ENCODE measurements at places on chromosomes 12 and 14.

DNA sequence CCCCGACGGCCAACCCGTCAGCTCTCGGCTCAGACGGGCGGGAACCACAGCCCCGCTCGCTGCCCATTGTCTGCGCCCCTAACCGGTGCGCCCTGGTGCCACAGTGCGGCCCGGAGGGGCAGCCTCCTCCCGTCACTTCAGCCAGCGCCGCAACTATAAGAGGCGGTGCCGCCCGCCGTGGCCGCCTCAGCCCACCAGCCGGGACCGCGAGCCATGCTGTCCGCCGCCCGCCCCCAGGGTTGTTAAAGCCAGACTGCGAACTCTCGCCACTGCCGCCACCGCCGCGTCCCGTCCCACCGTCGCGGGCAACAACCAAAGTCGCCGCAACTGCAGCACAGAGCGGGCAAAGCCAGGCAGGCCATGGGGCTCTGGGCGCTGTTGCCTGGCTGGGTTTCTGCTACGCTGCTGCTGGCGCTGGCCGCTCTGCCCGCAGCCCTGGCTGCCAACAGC lies at the start of gene WNT1:
Gene WNT1 (plus strand): TSS at position 32 of the 450 bp plus-strand sequence. CDS start 329 bp downstream, at position 361.
- DNase-seq, result no peak

GRCh38 chr14:41986083-41986645 lies 379.5 kb downstream of the LRFN5 start:
- DNase-seq, result no peak

- DNase-seq, result no peak
Measured at GRCh38 chr12:95859344-95859816, 628 bp downstream of the SNRPF start.

GRCh38 chr12:106945261-106945851 lies 10.4 kb upstream of the TMEM263 start:
- no peak for DNase-seq

- peak; percentile 88 for DNase-seq
Measured at GRCh38 chr14:56579345-56580220, at the start of gene TMEM260. Gene TMEM260, plus strand, starts transcription at chr14:56579798. Its CDS starts 117 bp downstream, at chr14:56579915.

DNA sequence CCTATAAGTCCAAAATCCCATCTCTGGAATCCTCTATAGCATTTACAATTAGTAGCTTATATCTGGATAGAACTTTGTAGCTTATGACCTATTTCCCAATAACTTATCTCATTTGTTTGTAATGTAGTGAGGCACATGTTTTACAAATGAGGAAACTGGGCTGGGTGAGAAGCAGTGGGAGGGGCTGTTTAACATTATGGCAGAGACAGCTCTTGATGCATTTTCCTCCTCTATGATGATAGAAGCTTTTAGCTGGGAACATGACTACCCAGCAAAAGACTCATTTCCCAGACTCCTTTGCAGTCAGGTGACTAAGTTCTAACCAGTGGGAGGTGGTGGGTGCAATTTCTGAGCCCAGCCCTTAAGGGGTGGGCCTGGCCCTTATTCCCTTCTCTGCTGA lies 179.7 kb downstream of the TTC8 start:
- no peak for DNase-seq

GRCh38 chr14:100623961-100624360 lies 36.7 kb upstream of the BEGAIN start:
- no peak for DNase-seq

DNA sequence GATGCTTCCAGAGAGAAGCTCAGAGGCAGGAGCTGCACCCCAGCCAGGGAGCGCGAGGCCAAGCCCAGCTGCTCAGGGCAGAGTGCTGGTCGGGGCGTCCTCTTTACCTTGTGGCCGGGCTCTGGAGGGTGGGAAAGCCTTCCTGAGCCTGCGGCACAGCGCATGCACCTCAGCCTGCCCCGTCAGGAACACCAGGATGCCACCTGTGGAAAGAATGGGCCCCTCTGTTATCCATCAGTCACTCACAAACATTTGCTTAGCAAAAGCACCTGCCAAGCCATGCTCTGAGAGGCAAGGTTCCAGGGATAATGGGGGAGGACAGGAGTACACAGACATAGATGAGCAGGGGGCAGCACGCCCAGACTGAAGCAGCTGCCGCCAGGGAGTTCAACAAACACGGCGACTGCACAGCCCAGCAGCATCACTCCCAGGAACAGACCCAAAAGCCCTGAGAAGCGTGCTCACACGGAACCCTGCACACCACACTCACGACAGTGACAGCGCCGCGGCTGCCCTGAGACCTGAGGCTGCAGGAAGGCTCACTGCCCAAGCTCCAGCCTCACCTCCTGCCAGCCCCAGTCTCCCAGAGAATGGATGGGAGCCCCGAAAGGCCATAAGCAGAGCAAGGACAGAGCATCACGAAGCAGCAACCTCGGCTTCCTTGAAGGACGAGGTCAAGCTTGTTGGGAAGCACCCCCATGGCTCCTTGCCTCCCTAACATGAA lies 21.8 kb downstream of the DHX37 start:
- no peak for DNase-seq

DNA sequence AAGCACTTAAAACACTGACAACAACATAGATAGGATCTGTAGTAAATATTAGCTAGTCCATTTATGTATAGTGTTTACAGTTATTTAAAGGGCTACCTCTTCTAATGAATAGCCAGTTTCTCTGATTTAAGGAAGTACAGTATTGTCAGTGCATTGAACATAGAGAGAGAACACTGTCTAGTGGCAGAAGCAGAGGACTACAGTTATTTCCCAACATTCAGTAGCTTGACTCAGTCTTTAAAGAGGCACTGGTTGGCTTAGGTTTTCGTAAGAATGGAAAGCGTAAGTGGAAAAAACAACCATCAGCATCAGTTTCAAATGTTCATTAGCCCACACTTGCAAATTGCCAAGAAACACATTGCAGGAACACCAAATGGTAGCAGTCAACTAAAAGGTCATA lies 125.0 kb upstream of the HMGA2 start:
- no peak for DNase-seq

- no peak for DNase-seq
Measured at GRCh38 chr12:29517264-29517663, 19.8 kb upstream of the OVCH1 start.

GRCh38 chr14:51727526-51727925 lies 75.8 kb downstream of the FRMD6 start:
- peak; percentile 82 for DNase-seq

DNA sequence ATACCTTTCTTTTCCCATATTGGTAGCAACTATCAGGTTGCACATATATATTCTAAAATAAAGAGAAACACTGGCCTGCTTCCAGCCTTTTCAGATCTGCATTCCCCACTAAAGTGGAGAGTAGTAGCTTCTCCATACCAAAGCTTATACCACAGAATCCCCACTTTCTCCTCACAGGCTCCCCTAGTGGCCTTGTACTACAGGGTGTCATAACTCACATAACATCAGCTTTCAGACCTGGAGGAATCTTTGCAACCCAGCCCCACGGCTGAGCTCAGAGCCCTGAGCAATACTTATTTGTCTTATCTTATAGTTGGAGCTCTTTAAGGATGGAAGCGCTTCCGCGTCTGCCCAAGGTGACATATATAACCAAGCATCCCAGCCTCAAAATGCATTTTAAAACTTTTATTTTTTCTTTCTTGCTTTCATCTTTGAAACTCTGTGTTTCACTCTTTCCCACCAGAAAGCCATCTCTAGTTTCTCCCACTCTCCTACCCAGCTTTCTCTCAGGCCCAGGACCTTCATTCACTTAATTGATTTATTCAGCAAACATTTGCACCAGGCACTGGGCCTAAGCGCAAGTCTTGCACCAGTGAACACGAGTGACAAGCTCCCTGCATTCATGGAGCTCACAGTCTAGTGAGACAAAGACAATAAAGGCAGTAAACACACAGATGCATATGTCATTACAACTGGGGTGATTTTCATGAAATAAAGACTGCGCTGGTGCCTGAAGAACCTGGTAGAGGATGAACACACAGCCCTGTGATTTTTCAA lies 254.7 kb downstream of the IPO8 start:
- DNase-seq, result peak; percentile 7

- no peak for DNase-seq
Measured at GRCh38 chr12:21543151-21543550, 17.1 kb downstream of the SPX start.

DNA sequence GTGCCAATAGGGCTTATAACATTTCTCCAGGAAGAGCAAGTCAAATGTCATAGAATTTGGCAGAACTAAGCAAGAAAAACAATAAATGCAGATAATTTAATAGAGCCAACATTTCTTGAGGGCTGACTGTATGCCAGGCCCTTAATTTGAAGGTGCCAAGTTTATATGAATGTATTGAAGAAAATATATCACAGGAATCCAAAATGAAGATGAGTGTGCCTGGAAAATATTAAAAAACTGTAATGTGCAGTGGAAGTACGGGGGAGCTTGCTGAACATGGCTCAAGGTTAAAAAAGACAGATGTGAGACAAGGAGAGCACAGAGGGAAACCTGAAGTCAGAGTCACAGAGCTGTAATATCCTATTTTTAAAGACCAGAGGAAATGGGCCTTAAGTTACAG lies 16.4 kb downstream of the NR1H4 start:
- no peak for DNase-seq

DNA sequence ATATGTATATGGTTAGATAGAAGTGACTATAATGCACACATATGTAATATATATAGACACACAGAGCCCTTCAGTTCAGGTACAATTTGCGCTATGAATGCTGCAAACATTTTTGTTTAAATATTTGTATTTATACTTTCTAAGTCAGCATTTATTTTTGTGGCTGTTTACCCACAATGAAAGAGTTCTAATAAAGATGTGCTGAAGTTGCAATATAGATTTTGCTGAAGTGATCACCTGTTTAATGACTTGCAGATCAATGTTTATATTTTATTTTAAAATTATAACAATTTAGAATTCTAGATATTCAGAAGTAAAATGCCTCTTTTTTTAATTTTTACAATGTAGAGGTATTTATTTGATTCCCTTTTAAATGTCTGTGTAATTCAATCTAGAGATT lies 3.5 kb downstream of the FOXG1 start:
- DNase-seq, result no peak

Data from Jurkat, Clone E6-1 (cell line).